ENCODE measurements at places on chromosomes 4 and X.

DNA sequence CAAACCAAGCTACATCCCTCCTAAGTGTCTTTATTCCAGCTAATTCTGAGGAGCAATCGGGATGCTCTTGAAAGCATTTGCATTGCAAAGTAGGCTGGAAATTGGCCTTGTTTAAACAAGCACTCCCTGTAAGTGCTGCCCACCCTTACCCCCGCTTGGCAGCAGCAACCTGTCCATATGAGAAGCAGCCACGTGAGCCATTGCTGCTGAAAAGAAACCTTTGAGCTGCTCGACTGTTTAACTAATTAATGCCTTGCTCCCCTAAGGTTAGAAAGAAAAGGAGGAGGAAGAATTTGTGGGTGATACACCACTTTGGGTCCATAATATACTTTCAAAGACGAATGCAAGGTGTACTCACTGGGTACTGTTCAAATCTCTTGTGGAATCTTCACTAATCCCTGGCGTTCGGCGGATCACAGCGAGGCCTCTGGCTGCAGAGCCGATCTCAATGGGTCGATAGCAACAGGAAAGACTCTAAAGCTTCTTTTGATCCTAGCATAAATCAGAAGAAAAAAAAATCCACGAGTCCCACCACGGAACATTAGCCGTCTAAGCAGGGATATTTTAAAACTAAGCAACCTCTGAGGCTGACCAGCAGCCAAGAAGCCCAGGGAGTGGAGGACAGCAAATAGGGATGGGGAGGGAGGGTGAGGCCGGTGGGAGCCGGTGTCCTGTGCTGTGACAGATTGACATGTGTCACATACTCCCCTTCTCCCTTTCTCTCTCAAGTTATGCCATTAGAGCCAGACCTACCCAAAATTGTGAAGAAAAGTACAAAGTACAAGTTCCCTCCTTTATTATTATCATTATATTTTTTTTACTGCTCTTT lies 37.2 kb upstream of the MGST2 start:
- DNase-seq = no peak

- no peak for DNase-seq
Measured at GRCh38 chr4:123449780-123450179, 53.2 kb downstream of the SPRY1 start.

DNA sequence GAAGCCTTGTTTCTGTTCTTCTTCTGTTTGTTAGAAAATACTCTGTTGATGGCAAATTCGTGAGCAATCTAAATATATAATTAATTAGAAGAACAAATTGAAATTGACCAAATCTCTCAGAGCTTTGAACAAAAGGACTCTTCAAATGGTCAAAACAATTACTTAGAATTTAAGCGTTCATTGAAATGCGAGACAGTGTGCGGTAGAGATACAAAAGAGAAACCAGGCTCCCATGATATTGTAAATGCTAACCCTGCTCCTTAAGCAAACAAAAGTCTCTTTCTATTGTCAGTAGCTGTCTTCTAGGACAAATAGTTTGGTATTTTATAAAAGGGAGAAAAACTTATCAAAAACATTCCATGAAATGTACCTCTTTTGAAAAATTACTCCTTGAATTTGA lies 453.4 kb upstream of the MAGEB2 start:
- DNase-seq = no peak

- no peak for DNase-seq
Measured at GRCh38 chr4:112564706-112565270, 48.8 kb upstream of the NEUROG2 start.

GRCh38 chr4:42150653-42151567 lies 1.5 kb downstream of the BEND4 start:
- no peak for DNase-seq

DNA sequence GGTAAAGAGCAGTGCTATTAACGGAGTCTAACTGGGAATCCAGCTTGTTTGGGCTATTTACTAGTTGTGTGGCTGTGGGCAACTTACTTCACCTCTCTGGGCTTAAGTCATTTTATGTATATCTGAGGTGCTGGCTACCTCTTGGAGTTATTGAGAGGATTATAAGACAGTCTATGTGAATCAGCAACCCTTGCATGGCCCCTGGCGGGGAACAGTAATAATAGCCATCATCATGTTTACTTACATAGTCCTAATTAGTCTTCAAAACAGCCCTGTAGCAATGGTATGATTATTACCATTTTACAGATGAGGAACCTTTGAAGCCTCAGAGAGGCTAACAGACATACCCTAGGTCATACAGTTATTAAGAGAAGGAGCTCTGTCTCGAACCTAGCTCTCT lies 1.5 kb downstream of the HPRT1 start:
- no peak for DNase-seq

- DNase-seq = no peak
Measured at GRCh38 chr4:112973750-112974251, 75.7 kb upstream of the ANK2 start.

- DNase-seq = no peak
Measured at GRCh38 chr4:61994036-61994435, 793.9 kb downstream of the ADGRL3 start.

- DNase-seq = no peak
Measured at GRCh38 chr4:136637071-136637777, 895.1 kb downstream of the PCDH18 start.

DNA sequence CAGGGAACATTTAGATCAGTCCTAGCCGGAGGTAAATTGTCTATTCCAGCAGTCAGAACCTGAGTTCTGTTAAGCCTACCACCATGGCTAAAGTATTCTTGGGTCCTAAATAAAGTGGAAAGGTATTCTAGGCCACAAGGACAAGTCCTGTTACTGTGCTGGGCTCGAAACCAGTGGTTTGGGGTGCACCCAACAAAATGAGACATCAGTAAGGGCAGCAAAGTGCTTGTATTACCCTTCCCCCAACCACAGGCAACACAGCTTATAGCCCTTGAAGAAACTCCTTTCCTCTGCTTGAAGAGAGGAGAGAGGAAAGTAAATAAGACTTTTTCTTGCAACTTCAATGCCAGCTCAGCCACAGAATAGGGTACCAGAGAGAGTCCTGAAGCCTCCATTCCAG lies 1345.6 kb downstream of the PCDH18 start:
- no peak for DNase-seq

GRCh38 chr4:144711700-144712456 lies 65.9 kb downstream of the HHIP start:
- DNase-seq = no peak

DNA sequence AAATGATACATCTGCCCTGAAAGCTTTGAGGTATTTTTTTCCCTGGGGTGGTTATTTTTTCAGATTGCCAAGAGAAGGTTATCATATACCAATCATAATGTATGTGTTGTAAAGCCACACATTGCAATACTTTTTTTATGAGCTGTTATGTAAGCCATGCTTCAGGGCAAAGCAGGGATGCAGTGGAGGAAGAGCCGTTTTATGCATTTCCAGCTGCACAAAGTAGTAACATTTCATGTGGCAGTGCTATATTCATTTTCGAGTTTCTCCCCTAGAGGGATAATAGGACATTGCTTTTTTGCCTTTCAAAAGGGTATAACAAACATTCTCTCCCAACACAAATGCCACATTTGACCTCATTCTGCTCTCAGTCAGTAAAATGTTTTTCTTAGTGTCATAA lies 68.5 kb downstream of the GALNT7 start:
- DNase-seq = no peak

DNA sequence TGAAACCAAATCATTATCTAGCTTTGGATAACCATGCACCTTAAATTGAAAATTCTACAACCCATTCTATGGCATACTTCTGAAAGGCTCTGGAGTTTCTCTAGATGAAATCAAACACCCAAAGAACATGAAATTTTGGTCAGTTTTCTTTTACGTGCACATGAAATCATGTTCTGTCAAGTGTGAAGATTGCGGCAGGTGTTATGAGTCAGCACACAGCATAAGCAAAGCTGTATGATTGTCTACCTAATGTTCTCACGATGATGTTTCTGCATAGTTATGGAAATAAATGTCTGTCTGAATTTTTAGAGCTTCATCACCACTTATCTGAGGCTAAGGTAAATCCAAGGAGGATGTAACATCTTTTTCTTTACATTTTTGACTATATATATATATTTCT lies 495.3 kb downstream of the IL1RAPL1 start:
- no peak for DNase-seq

- no peak for DNase-seq
Measured at GRCh38 chr4:69823048-69823447, 36.9 kb downstream of the SULT1E1 start.

DNA sequence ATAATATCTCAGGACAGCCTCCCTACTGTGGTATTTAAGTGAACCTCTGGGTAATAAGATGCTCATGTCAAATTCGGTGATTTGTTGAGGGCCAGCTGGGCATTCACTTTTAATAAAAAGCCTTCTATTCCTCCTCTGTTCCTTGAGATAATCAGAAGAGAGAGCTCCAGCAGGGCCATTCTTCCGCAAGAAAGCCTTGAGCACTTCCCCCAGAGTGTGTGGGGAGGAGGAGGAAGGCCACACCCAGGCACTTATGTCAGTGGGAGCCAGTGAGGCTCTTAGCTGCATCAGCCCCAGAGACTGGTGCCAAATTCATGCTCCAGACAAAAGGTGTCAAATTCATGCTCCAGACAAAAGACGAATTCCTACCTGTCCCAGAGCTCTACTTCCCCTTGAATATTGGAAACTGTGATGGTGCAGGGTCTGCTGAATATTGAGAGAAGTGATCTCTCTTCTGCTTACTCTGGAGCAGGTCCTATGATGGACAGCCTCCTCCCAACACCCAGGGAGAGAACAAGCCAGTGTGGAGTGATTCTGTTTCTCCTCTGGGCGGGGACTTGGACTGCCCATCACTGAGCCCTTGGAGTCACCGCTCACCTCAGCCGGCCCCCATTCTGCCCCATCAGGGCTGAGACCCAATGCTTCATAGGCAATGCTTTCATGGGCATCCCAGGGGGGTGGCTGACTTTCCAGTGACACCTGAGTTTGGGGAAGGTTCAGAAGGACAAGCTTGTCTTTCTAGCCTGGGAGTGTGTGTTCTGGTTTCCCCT lies 68.1 kb downstream of the FHDC1 start:
- no peak for DNase-seq

DNA sequence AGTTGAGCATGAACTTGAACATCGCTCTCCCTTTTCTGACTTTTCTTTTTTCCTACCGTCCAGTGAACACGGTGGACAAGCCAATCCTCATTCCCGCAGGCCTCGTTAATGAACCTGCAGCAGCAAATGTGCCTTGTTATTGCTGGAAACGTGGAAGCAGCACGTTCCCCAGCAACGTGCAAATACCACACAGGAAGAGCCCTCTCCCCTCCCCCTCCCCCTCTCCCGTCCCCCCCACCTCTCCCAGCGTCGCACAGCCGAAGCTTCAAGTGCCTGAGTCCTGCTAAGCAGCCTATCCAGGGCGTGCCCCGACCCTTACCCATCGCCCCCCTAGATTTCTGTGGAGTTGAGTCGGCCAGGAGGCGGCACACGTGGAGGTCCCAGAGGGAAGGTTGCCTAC lies 219.9 kb downstream of the BCOR start:
- no peak for DNase-seq

DNA sequence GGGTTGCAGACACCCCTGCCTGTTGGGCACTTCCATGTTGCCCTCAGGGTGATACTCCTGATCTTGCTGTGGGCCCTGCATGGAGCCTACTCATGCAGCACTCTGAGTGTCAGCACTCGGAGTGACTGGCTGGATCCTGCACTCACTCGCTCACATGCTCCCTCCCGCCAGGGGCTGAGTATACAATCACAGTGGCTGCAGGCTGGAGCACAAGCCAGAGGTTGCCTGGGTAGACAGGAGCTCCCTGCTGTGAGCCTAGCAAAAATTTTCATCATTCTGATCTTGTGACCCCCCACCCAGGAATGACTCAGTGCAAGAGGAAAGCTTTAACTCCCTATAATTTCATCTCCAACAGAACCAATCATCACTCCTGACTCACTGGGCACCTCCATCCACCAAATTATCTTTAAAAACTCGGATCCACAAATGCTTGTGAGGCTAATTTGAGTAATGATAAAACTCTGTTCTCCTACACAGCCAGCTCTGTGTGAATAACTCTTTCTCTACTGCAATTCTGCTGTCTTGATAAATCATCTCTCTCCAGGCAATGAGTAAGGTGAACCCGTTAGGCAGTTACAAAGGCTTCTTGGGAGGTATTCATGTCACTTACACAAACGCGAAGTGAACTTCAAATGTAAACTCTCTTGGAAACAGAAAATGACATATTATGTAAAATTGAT lies 1180.8 kb upstream of the PABPC4L start:
- DNase-seq = no peak

GRCh38 chr4:15213302-15213970 lies 211.2 kb downstream of the CPEB2 start:
- no peak for DNase-seq

GRCh38 chr4:138919094-138919936 lies 96.3 kb upstream of the NOCT start:
- DNase-seq = peak; percentile 56

DNA sequence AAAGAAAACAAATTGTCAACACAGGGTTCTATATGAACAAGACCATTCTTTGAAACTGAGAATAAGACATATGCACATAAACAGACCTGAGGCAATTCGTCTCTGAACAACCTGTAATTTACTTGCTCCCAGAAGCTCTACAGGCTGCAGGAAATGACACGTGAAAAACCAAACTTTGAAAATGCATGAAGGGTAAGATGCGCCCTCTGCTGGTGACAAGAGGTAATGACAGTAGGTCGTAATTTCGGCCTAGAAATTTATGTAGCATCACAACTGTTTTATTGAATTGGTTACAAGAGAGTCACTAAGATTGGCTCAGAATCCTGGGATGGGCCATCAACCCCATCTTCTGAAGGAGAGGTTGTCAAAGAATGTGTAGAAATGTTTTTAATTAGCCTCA lies 276.5 kb downstream of the PPP4R3C start:
- DNase-seq = peak; percentile 5

GRCh38 chr4:3491681-3492405 lies 28.7 kb downstream of the DOK7 start:
- peak; percentile 23 for DNase-seq

- no peak for DNase-seq
Measured at GRCh38 chrX:81378560-81378959, 176.7 kb downstream of the SH3BGRL start.

GRCh38 chrX:150841456-150842197 lies 56.8 kb downstream of the CD99L2 start:
- DNase-seq = no peak

GRCh38 chrX:69066021-69066757 lies 99.1 kb downstream of the PJA1 start:
- no peak for DNase-seq

DNA sequence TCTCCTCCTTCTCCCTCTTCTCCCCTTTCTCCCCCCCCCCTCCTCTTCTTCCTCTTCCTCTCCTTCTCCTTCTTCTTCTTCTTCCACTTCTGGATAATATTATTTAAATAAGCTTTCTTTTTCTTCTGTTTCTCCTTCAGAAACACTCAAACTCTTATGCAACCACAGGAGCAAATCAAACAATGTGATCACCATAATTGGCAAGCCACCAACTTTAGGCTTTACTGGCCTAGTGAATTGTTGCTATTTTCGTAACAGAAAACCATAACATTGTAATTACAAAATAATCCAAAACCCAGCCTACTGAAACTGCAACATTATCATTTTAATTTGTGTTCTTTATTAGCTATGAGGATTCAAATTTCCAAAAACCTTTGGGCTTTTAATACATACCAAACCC lies 14.3 kb downstream of the DCAF8L1 start:
- peak; percentile 35 for DNase-seq

- peak; percentile 47 for DNase-seq
Measured at GRCh38 chrX:41720125-41720779, 3.7 kb upstream of the GPR82 start.

GRCh38 chrX:152927858-152928760 lies 30.2 kb downstream of the ZNF185 start:
- DNase-seq = no peak

GRCh38 chr4:109996526-109996925 lies 83.8 kb downstream of the EGF start:
- DNase-seq = no peak

Measured in stromal cell of bone marrow (primary cell).